Left lobe of liver (tissue), 2 donors: ENCODE measurements at places on chromosomes 7 and 10. TPM values are rescaled to one million over a fixed set of nuclear protein-coding genes. Genes with fewer than 3 reads are reported as not detected.

DNA sequence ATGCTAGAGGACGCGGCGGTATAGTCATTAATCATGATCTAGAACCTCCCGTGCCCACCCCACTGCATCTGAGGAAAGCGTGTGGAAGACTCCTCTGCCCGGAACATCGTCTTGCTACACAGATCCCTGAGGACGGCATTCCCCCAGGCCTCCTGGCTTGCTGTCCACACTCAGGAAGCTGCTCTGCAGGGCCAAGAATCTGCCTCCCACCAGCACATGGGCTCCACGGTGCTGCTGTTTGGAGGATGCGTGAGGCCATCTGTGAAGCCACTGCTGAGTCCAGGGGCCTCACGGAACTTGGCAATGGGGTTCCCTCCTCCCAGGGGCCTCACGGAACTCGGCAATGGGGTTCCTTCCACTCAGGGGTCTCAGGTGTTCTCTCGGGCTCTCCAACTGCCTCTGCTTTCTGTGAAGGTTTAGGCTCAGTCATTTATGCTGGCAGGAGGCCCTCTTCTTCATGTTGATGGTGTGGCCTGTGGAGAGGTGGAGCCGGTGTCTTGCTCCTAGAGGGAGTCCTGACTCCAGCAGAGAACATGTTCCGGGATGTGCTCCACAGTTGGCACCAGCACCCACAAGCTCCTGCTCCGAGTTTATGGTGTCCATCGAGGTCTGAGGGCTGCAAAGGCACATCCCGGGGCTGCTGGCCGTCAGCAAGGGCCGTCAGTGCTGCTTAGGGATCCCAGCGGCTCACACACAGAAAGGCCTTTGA lies 273.3 kb downstream of the DNAJB6 start:
- DNase-seq, result no peak

GRCh38 chr7:85950871-85951270 lies 692.8 kb upstream of the GRM3 start:
- no peak for DNase-seq

DNA sequence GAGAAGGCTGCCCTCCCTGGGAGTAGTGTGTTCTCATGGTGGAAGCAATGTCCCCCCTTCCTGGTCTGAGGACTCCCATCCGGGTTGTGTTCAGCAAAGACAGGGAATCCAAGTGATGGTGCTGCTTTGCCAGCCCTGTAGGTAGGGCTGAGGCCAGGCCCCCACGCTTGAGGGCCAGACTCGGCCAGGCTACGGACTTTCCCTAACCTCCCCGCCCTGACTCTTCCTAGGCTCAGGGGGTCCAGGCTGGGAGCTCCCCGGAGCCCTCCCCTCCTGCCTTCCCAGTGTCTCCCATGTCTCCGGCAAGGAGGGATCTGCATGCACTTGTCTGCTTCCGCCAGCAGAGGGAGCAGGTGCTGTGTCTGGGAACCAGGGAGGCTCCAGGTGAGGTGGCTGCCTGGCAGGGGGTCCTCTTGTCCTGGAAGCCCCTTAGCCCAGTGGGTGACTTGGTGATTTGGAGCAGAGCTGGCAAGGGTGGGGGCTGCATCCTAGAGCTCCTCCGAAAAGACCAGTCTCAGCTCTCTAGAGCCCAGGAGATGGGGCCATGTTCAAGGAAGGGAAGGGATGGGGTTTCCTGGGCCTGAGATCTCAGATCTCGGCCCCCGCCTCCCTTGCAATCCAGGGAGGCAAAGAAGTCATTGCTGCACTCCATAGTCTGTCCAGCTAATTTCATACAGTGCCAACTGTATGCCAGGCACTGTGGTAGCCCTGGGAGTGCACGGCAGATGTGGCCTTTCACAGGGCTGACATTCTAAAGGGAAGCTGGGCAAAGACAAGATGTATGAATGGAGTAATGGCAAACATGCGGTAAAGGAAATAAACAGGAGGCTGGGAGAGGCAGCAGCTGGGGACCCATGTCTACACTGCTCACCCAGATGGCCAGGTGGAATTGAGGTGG lies 20.3 kb upstream of the SFRP5 start:
- DNase-seq, result peak; percentile 69

GRCh38 chr10:3469639-3470020 lies 297.0 kb upstream of the PITRM1 start:
- DNase-seq, result no peak

GRCh38 chr10:122953902-122954730 lies at the start of gene C10orf88:
Gene C10orf88, minus strand, starts transcription at chr10:122954227. Its CDS starts 49 bp downstream, at chr10:122954178.
- peak; percentile 98 for DNase-seq

DNA sequence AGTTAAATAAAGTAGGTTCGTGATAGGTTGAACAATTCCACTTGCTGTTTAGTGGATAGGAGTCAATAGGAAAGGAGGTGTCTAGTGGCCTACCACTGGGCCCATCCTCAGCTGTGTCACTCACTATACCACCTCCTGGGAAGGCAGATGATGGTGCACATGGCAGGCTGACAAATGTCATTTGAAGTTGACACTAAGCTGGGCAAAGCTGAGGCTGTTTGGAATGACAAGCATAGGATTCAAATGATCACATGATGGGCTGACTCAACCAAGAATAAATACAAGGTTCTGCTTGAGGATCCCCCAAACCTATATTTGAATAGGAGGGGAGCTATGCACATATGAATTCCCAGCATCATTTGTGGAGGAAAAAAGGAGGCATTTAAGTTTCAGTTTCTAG lies 489.8 kb downstream of the RPS24 start:
- DNase-seq, result no peak

GRCh38 chr10:94344522-94345122 lies 18.1 kb downstream of the NOC3L start:
- no peak for DNase-seq

DNA sequence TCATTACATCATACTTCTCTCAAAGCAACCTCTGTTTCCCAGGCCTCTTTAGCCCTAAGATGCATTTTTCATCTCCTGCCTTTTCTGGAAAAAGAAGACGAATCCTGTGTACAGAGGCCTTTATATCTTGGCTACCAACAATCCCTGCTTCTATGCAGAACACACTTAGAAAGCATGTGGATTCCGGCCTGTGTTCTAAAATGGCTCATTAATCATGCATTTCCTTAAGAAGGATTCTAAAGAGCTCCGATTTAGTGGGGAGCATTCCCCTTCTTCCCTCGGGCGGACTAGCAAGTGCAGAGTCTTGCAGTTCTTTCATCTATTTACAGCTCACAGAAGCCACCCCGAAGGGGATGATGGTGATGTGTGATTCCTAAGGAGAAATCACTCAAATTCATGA lies 1212.9 kb downstream of the TYW1 start:
- no peak for DNase-seq

DNA sequence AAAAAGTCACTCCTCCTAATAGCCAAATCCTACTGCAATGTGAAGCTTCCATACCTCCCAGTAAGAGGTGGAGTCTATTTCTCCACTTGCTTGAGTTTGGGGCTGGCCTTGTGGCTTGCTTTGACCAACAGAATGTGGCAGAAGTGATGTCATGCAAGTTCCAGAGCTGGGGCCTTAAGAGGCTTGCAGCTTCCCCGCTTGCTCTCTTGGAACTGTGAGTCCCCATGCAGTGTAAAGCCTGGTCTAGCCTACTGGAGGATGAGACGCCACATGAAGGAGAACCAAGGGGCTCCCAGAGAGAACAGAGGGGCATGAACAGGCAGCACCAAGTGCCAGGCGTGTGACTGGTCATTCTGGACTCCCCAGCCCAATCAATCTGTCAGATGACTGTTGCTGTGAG lies 58.6 kb upstream of the OPALIN start:
- no peak for DNase-seq

GRCh38 chr7:47420122-47420780 lies 161.7 kb downstream of the TNS3 start:
- no peak for DNase-seq

- DNase-seq, result no peak
Observed at GRCh38 chr10:14821635-14822375, 16.0 kb downstream of the CDNF start.

GRCh38 chr10:103854686-103855391 lies 537 bp downstream of the SH3PXD2A start:
- no peak for DNase-seq

DNA sequence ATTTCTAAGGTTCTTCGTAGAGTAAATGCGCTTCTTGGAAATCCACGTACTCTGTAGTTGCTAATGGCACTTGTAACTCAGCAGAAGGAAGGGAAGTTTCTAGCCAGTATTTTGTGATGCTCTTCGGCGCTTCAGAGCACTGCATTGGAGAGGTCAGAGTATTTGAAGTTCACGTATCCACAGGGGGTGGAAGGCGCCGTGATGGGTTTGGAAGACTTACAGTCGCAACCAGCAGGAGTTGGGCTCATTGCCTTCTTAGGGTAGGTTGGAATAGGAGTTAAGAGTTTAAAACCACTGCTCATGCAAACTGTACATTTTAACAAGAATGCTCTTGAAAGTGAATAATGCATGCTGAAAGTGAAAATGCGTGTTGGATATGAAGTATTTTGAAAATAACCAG lies 49.1 kb downstream of the SHH start:
- no peak for DNase-seq

GRCh38 chr10:97063983-97064837 lies 121.5 kb downstream of the SLIT1 start:
- no peak for DNase-seq

DNA sequence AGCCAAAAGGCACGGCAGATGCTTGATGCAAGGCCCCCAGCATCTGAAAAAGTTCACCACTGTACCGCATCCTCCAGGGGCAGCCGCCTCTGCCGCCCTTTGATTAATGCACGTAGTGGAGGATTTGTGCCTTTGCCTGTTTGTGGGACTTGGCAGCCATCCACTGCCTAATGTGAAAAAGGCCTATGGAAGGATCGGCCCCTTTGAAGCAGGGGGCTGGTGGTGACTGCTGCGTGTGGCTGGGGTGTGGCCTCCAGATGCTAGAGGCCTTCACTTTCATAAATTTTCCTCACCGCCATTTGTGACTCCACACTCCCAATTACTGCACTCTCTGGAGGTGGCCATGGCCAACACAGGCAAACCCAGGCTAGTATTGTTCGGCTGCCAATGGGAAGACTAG lies 226.0 kb downstream of the BMPER start:
- DNase-seq, result no peak

DNA sequence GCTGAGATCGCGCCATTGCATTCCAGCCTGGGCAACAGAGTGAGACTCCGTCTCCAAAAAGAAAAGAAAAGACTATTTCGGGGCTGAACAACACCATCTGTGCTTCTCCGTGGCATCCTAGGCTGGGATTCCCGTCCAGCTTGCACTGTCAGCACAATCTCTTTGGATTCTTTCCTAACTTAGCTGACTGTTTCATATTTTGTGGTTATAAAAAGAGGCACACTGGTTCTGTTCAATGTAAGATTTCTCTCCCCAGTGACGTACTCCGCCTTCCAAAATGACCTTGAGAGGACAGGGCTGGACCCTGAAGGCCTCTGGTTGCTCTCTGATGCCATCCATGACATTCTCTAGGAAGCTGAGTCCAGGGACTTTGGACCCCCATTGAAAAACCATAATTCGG lies 8.8 kb downstream of the ZNHIT1 start:
- no peak for DNase-seq

DNA sequence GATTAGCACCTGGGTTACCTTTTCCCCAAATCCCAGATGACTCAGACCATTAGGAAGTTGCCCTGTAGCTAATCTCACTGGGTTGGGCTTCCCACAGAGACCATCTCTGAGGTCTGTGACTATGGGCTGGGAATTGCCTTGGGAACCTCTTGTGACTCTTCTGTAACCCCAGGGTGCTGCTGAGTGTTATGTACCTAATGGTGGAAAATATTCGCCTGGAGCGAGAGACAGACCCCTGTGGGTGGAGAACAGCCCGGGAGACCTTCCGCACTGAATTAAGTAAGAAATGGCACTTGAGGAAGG lies 20.0 kb downstream of the STRIP2 start:
- no peak for DNase-seq

DNA sequence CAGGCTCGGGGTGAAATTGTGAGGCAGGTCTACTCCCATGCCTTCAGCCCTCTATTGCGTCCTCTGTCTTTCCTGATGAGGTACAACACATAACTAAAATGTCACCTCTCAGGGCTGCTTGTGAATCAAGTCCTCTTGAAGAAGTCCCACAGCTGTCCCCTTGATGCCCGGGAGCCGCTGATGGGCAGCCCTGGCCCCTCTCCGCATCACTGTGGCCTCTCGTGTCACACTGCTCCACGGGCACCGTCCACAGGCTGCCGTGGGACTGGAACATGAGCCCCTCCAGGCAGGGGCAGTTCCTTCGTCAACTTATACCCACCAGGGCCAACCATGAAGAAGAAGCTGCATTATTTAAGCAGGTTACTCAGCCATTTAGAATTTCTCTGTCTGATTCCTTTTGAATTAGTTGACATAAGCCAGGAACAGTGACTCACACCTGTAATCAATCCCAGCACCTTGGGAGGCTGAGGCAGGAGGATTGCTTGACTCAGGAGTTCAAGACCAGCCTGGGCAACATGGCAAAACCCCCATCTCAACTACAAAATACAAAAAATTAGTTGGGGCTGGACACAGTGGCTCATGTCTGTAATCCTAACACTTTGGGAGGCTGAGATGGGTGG lies 58.5 kb upstream of the UBE3C start:
- DNase-seq, result no peak

GRCh38 chr10:71145352-71145945 lies 66.9 kb upstream of the UNC5B start:
- no peak for DNase-seq

DNA sequence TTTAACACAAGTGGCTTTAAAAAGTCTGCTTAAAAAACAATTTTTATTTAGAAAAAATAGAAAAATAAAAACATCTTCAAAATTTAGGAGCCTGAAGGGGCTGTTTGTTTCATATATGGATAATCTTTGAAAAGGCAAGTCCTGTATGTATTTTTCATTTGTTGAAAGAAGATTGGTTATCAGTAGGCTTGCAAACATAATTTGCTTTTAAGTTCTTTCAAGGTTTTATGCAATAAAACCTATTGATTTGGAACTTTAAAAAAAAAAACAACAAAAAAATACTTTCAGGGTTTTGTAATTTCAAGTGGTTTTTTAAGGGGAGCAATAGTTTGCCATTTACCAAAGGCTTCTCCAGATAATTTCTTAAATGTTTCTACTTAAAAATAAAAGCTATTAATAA lies 35.6 kb downstream of the MPLKIP start:
- DNase-seq, result no peak

DNA sequence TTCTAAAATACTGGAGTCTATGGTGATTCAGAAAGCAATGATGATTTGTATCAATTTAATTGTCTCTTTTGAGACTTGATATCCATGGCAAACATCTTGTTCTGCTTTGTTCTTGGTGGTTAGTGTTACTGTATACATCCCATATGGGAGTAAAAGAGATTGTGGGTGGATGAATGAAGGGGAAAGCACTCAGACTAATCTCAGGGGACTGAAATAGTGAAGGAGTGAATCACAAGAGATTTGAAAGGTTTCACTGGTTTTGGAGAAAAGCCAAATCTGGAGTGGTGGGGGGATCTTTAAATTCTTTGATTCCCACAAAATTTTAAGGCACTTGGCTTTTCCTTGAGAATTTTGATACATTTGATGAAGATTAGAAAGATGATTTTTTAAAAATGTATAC lies 369.4 kb downstream of the INHBA start:
- DNase-seq, result no peak

TMEM176A gene
- 449 TPM for total RNA-seq

GRID2IP gene
- total RNA-seq, result not detected

SHLD2 gene
- total RNA-seq, result 26.7 TPM

CALCR gene
- total RNA-seq, result not detected

NRG3 gene
- 1.1 TPM for total RNA-seq

SPDYE5 gene
- total RNA-seq, result not detected

ZNF487 gene
- 1.8 TPM for total RNA-seq

CDC14C gene
- total RNA-seq, result not detected

PSD gene
- 7.0 TPM for total RNA-seq

PPP1R3C gene
- 136 TPM for total RNA-seq

TCAF2 gene
- 2.9 TPM for total RNA-seq

RAB19 gene
- not detected for total RNA-seq
